T follicular helper cell (primary cell): ENCODE measurements at places on chromosomes 13 and 19.

DNA sequence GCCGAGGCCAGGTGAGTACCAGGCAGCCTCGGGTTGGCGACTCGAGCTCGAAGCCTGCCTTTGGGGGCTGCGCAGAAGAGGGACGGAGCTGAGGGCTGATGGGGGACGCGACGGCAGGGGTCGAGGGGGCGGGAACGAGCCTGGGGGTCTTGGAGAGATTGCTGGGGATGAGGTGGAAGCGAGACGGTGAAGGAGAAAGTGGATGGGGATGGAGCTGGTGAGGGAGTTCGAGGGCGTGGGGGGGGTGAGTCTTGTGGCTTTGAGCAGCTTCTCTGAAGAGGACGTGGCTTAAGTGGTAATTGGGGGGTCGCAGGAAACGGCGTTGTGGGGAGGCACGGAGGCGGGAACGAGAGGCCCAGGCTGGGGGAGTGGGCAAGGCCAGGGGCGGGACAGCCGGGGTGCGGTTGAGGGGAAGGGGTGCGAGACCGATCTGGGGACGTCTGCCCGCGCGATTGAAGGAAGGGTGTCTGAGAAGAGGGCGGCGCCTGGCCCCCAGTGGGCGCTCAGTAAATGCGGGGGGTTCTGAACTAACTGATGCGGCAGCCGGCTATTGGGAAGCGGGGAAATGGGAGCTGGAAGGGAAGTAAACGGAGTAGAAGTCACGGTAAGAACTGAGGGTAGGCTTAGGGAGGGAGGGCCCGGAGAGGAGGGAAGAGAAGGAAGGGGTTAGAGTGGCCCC, 426 bp downstream of the MYO9B start:
- peak; percentile 17 for DNase-seq

DNA sequence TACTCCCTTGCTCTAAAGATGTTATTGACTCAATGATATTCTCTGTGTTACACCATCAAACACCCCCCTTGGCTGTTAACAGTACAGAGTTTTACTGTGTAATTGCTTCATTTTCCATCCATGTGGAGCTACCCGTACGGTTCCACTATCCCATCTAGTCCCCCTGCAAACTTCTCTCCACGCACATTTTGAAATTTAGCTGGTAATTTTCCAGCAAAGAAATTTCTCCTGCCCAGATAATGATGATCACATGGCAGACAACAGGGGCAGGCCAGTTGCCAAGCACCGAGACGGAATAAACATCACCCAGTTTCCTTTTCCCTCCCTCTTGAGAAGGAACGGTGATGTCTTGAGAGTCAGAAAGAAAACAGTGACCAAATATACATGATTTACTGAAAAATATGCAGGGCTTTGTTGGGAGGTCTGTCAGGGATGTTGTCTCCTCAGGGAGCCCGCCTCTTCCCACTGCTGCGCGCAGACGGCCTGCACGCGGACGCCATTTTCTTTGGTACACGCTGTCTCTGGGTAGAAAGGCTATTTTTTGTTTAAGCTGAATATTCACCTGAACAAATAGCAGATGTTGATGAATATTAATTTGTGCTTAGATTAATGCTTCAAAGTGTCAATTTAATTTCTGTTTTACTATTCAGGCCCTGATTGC, 109.9 kb downstream of the OLFM4 start:
- DNase-seq: no peak

DNA sequence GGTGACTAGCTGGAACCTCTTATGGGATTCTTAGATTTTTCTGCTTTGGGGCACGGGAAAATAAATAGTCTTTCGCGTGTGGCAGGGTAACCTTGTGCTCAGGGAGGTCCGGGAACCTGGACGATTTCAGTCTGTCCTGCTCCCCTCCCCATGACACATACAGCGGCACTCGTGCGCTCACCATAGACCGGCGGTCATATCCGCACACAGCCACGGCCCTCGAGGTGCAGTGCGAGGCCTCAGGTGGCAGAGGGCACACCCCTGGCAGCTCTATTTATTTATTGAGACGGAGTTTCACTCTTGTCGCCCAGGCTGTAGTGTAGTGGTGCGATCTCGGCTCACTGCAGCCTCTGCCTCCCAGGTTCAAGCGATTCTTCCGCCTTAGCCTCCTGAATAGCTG, 3.0 kb downstream of the ONECUT3 start:
- DNase-seq: no peak

DNA sequence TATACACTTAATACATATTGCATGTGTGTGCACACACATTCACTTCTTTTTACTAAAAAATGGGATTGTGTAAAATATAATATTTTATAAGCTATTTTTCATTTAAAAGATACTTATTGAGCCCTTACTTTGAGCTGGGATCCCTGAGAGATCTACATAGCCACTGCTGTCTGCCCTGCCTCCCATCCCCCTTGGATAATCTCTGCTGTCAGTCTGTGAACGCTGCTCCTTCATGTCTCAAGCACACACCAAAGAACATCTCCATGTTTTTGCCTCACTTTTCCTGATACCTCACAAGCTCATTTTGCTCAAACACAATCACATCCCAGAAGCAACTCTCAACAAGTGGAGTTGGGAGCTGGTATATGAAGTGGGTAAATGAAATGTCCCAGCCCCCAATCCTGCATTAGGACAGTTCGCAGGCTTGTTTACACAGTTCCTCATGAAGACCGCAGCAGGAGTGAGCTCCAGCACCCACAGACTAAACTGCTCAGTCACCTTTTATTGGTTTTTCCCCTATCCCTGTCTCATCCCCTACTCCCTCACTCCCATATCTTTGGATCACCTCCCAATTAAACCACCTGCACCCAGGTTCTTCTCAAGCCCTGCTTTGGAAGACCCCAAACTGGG, 108.3 kb upstream of the FRY start:
- no peak for DNase-seq

DNA sequence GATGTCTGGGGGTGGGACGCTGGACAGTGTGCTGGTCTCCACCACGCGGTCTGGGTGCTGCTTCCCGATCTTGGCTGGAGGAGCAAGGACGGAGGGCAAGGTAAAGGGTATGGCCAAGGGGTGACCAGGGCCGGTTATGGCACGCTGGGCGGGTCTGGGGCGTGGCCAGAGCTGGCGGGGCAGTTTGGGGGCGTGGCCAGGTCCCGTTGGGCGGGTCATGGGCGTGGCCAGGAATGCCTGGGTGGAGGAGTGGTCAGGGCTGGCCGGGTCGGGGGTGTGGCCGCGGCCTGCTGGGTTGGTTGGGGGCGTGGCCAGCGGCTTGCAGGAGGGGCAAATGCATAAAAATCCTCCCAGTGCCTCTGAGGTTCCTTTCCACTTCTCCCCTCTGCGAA, 19.2 kb downstream of the GPX4 start:
- DNase-seq: no peak

DNA sequence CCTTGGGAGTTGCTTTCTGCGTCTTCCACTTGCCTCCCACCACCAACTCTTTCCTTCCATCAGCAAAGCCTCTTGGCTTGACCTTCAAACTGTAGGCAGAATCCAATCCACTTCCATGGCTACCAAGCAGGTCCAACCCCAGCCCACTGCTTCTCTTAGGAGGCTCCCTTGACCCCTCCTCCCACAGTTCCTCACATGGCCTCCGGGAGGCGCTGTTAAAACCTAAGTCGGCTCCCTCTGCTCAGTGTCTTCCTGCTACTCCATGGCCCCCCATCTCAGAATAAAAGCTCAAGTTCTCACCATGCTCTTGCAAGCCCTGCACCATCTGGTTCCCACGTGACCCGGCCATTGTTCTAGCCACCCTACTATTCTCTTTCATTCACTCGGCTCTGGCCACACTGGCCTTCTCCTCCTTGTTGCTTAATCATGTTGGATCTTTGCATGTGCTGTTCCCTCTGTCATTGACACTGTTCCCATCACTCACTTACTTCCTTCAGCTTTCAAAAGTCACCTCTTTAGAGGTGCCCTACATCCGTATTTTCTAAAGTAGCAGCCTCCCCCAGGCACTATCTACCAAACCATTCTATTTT, 7.5 kb downstream of the IZUMO2 start:
- no peak for DNase-seq

DNA sequence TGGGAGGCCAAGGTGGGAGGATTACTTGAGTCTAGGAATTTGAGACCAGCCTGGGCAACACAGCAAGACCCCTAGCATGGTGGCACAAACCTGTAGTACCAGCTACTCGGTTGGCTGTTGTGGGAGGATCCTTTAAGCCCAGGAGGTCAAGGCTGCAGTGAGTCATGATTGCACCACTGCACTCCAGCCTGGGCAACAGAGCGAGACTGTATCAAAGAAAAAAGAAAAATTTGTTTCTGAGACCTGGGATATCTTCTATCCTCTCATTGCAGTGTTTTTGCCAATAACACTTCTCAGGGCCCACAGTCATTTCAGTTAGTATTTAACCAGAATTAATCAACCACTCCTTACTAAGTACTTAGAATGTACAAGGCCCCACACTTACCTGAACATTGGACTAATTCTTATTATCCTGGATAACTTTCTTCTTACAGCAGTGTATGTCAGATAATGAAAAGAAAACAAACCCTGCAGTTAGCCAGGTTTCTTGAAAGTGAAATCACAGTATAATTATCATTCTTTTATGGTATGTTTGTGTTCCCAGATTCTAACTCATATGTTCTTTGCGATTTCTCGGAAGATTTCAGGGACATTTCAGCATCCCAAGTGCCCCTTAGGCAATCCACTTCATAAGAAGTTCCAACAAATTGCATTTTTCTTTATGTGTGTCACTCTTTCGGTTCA, 75.6 kb upstream of the KLF5 start:
- DNase-seq: no peak

DNA sequence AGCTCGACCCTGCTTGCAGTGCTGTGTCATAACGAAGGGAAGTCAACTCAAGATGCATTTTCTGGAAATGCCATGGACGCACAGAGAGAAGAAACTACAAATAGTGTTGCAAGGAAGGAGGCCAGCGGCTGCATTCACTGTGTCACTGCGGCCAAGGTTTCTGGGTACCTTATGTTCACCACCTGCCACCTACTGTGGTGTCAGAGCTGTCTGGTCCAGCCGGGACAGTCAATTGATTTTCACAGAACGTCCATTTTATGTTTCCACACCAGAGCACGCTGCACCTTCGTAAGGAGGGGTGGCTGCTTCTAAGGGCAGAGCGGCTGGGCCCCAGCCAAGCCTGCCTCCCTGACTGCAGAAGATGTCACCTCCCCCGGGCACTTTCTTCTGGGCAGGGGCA, 17.7 kb downstream of the TSHZ3 start:
- no peak for DNase-seq

- DNase-seq: no peak
These were observed 5.6 kb downstream of the SAFB start for GRCh38 chr19:5628461-5628860.

DNA sequence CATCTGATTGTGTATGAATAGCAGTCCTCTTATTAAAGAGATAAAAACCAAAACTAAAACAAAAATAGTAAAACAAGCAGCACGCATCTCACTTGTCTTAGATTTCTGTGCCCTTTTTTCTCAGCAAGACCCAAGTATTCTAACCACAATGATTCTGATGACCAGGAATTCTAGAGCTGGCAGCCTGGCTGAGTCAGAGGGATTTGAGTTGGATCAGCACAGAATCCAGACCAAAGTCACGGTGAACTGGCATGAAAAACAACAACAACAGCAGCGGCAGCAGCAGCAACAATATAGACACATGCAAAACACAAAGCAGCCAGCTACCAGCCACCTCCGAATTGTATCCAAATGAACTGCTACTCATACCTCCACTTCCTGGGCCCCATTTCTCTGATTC, 360.5 kb downstream of the KCNRG start:
- DNase-seq: no peak

DNA sequence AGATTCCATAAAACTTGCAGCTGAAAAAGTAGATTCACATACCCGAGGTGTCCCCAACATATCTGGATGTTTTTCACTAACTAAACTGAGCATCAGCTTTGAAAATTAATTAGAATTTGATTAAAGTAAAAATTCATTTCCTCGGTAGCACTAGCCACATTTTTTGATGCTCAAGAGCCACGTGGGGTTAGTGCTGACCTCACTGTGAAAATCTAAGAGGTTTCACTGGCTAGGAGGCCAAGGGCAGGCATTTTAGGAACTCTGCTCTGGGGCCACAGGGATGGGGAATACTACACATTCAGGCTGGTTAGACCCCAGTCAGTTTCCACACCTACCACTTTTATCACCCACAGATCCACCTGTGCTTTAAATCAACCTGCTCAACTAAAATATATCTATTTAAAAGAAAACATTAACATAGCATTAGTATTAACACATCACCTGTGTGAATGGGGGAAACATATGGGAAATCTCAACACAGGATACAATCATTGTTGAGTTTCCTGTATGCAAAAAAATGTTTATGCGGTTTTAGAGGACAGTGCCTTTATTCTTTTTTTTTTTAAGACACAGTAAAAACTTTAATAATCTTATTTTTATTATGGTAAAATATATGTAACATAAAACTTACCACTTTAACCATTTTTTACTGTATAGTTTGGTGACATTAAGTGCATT, 45.5 kb downstream of the BRD4 start:
- DNase-seq: no peak

DNA sequence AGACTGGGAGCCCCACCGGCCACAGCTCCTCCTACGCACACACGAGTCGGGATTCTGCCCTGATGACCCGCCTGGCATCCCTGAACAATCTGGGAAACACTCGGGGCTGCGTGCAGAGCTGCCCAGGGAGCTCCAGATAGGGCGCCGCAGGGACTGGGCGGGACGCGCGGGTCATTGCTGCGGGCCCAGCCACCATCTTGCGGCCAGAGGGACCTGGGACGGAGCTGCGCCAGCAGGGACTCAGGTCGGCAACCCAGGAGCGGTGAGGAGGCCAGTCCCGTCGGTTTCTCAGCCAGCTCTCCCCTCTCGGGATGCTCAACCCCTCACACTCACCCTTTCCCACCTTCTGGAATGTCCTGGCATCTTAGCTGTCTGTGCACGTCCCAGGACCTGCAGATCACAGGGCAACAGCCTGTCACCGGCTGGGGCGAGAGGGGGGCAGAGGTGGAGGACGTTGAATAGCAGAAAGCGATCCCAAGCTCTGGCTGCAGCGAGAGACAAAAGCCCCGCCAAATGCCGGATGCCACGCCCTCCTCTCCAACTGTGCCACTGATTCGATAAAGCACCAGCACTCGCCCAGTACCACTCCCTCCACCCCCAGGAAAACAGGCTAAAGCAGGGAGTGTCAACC, 20.4 kb upstream of the ZNF91 start:
- DNase-seq: no peak

DNA sequence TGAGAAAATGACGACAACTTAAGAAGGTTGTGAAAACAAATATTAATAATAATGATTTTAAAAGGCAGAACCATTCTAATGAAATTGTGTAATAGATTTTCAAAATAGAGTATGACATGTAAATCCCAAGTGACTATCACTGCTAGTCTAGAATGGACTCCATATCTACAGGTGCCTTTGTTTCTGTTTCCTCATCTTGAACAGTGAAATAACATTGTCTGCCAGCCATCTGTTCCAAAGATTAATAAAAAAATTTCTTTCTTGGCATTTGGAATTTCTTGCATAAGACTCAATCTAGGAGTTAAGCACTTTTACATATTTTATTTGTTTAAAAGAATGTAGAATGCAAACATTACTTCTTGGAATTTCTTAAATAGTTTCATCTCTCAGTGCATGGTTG, 520.1 kb upstream of the ARGLU1 start:
- DNase-seq: no peak
